ENCODE measurements at places on chromosomes 6 and 20.

GRCh38 chr20:45187693-45188092, 13.0 kb downstream of the PI3 start:
- no peak for DNase-seq

DNA sequence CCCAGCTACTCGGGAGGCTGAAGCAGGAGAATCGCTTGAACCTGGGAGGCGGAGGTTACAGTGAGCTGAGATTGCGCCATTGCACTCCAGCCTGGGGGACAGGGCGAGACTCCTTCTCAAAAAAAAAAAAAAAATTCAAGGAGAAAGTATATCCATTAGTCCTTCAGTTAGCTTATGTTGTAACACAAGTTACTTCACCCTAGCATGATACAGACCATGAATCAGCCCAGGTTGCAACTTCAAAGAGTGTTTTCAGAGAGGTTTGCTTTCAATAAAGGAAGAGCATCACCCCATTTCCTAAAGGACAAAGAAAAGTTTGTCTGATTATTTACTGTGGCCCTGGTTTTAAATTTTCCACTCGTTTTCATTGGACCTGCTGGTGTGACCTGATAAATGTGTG, 73.0 kb downstream of the SERAC1 start:
- DNase-seq: no peak

- no peak for DNase-seq
These were observed 36.2 kb upstream of the CDYL start for GRCh38 chr6:4740032-4740431.

- no peak for DNase-seq
These were observed 10.1 kb downstream of the IL17F start for GRCh38 chr6:52233975-52234823.

GRCh38 chr6:125157725-125158124, 4.2 kb downstream of the TPD52L1 start:
- no peak for DNase-seq

GRCh38 chr6:94376876-94377275, 957.5 kb upstream of the EPHA7 start:
- no peak for DNase-seq

DNA sequence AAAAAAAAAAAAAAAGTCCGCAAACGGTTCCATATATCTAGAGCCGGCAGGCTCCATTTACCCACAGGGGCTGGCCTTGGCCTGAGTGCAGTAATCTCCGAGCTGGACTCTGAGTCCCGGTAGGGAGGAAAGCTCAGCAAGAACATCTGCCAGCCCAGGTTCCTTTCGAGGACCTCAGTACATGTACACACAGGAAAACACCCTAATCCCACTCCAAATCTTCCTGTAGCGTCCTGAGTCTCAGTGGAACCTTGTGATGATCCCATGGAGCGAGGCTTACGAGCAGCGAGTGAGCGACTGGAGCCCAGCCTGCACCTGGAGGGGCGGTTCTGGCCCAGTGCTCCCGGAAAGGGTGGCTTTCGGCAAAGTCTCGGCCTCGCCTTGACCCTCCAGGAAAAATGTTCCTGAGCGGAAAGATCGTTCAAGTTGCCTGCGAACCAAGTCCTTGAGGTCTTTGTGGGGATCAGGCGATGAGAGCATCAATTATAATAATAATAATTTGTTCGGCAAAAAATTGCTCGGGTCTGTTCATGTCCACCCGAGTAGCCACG, 32.1 kb downstream of the PRSS16 start:
- no peak for DNase-seq

DNA sequence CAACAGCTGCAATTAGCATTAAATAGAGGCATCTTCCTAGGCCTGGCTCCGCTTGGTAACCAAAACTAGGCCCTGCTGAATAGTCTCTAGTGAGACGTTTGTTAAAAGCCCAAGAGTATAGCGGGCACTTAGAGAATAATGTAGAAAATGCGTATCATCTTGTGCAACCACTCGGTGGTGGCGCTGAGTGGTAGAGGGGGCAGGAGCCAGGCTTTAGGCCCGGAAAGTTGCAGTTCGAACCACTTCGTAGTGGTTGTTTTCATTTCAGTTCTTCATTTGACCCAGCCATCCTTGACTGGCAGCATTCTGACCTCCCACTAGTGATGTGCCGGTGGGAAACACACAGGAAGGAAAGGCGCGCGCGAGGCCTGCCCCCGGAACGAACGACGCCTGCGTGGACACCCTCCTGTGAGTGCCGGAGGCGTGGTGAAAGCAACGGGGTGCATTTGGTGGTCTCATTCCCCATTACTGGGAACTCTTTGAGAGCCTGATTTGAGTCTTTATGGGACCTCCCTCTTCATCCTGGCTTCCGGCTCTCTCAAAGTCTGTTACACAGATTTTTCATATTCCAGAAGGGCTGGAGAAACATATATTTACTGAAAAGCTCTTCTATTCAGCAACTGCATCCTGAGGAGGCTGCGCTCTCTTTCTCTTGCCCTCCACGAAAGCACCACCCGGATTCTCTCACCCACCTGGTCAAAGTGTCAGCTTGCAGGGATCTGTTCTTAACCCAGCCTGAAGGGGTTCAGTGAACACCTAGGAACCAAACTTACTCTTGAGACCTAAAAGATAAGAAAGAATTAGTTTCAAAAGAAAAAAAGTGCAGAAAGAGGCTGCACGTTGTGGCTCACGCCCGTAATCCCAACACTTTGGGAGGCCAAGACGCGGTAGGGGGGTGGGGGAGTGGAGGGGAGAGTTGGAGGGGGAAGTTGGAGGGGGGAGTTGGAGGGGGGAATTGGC, 18.2 kb downstream of the GPX5 start:
- peak; percentile 9 for DNase-seq

DNA sequence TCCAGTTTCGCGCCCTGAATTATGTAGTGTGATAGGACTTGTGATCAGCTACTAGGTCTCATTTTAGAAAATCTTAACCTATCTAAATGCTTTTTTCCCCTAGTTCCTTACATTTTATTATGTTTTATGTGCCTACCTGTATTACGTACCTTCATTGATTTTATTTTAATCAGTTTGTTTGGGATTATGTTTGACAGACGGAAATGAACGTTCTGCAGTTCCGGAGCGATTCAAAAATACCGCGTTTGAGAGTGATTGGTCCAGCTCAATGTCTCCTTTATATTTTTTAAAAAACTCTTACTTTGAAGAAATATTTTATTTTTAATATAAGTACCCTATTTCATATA, 114.3 kb upstream of the BTN3A2 start:
- DNase-seq: peak; percentile 32

DNA sequence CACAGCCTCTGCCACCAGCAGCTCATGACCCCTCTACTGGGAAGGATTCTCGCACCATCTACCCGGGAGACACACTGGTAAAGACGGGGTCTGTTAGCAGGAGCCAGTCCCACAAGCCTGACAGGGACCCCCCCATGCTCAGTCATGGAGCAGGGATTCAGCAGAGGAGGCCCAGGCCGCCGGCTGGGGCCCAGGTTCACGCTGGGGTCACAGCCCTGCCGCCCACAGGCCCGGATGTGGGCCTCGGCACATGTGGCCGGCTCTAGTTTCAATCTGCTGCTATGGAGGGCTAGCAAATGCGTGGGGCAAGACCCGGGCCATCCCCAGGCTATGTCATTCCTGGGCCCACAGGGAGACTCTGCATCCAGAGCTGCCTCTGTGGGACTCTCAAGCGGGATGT, 25.1 kb downstream of the PXDC1 start:
- DNase-seq: no peak

DNA sequence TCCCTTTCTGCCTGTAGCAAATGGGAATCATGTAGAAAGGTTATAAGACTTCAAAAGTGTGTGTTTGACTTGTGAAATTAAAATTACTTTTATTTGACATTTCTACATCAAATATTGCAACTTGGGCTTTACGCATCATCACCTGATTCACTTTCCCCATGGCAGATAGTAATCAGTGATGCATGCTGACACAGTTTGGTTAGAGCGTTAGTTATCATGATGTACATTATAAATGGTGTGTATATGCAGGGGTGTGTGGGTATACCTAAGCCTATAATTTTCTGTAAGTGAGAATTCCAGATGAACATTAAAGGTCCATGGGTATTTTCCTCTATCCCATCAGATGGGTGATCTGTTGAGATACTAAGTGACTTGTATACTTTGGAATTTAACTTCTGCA, 141.5 kb downstream of the KLHL32 start:
- DNase-seq: no peak

DNA sequence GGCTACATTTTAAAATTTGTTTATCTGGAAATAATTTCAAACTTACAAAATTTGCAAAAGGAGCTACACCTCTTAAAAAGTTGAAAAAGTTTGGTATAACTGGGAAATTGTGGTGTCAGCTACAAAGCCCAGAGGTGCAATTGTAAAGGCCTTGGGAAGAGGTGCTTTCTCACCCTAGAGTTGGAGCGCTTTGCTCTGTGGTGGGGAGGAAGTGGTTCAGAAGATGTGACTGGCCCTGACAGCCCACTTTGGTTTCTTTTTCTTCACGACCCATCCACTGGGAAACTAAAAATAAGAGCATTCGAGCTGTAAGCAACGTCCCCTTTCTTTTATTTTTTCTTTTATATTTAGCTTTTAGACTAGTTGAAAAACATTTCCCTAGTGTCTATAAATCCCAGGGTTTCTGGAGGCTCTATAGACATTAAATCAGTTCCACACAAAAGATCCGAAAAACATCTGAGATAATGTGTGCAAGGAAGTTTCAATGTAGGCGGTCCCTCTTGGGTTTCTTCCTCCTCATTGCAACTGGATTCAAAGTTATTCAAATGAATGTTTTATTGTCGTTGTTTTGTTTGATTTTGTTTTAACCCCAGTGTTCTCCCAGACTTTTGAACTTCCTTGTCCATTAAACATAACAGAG, 397.8 kb downstream of the KIF16B start:
- DNase-seq: no peak

GRCh38 chr6:52299653-52300052, 15.1 kb upstream of the MCM3 start:
- DNase-seq: no peak

DNA sequence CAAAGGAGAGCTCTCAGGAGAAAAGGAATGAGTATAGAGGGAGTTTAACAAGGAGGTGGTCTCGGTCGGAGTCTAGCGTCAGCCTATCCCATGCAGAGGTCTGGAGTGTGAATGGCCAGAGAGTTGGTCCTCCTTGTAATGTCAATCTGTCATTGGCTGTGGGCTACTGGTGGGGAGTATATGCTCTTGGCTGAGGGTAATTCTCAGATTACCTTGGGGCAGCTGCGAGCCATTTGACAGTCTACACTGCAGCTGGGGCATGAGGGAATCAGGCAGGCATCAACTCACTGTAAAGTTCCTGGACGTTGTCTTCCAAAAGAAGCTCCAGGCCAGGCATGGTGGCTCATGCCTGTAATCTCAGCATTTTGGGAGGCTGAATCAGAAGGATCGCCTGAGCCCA, 48.1 kb downstream of the EBF4 start:
- DNase-seq: no peak

- no peak for DNase-seq
These were observed 20.2 kb downstream of the MICA start for GRCh38 chr6:31423550-31423949.

DNA sequence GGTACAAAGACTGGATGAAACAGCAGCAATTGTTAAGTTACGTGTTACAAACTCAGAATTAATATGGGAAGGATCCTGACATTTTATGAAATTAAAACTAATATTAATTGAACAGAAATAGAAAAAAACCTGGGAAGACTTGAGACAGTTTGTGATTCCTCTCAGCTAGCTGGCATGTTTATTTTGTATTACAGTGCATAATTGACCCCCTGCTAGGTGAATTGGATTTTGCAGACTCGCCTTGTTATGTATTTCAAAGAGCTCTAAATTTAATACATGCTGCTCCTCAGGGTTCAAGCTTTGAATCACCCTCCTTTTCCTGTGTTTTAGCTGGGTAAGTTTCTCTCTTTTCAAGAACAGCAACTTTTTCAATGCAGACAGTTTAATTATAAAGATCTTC, 339.4 kb downstream of the PLCB1 start:
- no peak for DNase-seq

- DNase-seq: no peak
These were observed 15.9 kb upstream of the TBC1D20 start for GRCh38 chr20:478010-478948.

- DNase-seq: no peak
These were observed 11.6 kb upstream of the RSPO4 start for GRCh38 chr20:1013566-1014340.

DNA sequence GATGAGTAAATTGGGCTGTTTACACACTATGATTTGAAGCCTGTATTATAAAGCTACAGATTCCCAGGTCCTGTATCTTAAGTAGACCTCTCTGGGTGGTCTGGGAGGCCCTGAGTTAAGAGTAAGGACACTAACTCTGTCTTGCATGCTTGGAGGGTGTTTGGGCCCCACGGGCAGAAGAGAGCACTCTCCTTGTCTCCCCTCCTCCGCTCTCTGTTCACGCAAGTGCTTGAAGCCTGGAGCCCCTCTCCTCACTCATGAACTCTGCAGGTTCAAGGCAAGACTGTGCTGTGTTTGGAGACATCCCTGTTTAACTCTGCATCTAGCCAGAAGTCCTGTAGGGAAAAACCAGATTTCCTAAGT, 154.0 kb downstream of the ZDHHC14 start:
- DNase-seq: no peak

GRCh38 chr6:117456998-117457397, 25.5 kb upstream of the DCBLD1 start:
- DNase-seq: no peak

- no peak for DNase-seq
These were observed 77.1 kb downstream of the JAG1 start for GRCh38 chr20:10596710-10597121.

DNA sequence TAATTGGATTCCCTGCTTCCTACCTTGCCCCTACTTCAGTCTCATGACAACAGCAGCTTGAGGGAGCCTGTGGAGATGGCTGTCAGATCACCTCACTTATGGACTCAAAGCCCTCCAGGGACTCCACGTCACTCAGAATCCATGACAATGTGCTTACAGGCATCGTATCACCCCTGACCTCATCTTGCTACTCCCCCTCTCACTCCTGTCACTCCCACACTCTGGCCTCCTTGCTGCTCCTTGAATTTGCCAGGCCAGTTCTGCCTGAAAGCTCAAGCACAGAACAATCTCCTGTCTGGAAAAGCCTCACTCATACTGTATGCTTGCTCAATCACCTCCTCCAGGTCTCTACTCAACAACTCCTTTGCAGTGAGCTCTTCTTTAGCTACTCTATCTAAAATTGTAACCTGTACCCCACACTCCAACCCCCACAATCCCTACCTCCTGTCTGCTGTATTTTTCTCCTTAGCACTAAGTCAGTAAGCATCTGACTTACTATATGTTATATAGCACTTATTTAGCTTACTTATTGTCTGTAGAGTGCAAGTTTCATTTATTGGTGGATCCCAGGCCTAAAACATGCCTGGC, 10.7 kb upstream of the GSTA4 start:
- DNase-seq: no peak

DNA sequence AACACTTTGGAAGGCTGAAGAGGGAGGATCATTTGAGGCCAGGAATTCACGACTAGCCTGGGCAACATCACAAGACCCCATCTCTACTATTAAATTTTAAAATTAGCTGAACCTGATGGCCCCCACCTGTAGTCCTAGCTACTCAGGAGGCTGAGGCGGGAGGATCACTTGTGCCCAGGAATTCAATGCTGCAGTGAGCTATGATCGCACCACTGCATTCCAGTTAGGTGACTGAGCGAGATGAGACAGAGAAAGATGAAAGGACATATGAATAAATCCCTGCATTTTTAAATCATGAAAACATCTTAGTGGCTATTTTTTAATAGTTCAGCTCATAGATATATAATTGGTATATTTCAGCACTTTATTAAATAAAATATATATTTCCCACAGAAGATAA, 93.8 kb downstream of the GPR63 start:
- DNase-seq: no peak
